ENCODE measurements at places on chromosomes 3 and 15. TPM values are rescaled to one million over a fixed set of nuclear protein-coding genes. Genes with fewer than 3 reads are reported as not detected.

- H3K36me3 ChIP-seq = no peaks in the 10 kb centered on the region
- DNase-seq = no peak
- no peak overlapping the region for H3K4me3 ChIP-seq
- H3K27me3 ChIP-seq = no peaks in the 10 kb centered on the region
- H3K27ac ChIP-seq = no peak overlapping the region
These were observed 100.9 kb upstream of the ROBO2 start for GRCh38 chr3:76938962-76939361.

DNA sequence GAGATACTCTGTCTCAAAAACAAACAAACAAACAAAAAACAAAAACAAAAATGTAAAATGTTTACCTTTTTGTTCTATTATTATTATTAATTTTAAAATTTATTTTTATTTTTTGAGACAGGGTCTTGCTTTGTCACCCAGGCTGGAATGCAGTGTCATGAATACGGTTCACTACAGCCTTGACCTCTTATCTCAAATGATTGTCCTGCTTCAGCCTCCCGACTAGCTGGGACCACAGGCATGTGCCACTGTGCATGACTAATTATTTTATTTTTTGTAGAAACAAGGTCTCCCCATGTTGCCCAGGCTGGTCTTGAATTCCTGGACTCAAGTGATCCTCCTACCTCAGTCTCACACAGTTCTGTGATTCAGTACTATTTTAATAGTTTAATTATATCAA is 5.7 kb upstream of the SLC25A26 start:
- H3K27ac ChIP-seq = no peak overlapping the region
- DNase-seq = no peak
- H3K4me3 ChIP-seq = no peak overlapping the region
- no peaks in the 10 kb centered on the region for H3K27me3 ChIP-seq

GRCh38 chr3:29754346-29754745 is 473.5 kb downstream of the RBMS3 start:
- no peaks in the 10 kb centered on the region for H3K27me3 ChIP-seq
- H3K27ac ChIP-seq = no peak overlapping the region

- no peak within 1 kb of the TSS for H3K4me3 ChIP-seq
- H3K27ac ChIP-seq = peak within 1 kb of the TSS; percentile 70
- no peaks in the 10 kb centered on the region for H3K36me3 ChIP-seq
- no peaks in the 10 kb centered on the region for H3K27me3 ChIP-seq
These were observed at the start of gene ACP3 for GRCh38 chr3:132317229-132317948. TSS of gene ACP3 (plus strand) at chr3:132317407. CDS start at chr3:132317457, 50 bp downstream.

GRCh38 chr3:42735019-42735418 is 32.4 kb upstream of the HHATL start:
- no peak overlapping the region for H3K4me3 ChIP-seq
- no peaks in the 10 kb centered on the region for H3K36me3 ChIP-seq

- no peak overlapping the region for H3K4me3 ChIP-seq
- no peak for DNase-seq
- no peaks in the 10 kb centered on the region for H3K4me1 ChIP-seq
- no peaks in the 10 kb centered on the region for H3K27me3 ChIP-seq
- no peak overlapping the region for H3K27ac ChIP-seq
- no peaks in the 10 kb centered on the region for H3K36me3 ChIP-seq
These were observed 166.0 kb upstream of the SATB1 start for GRCh38 chr3:18591120-18591519.

DNA sequence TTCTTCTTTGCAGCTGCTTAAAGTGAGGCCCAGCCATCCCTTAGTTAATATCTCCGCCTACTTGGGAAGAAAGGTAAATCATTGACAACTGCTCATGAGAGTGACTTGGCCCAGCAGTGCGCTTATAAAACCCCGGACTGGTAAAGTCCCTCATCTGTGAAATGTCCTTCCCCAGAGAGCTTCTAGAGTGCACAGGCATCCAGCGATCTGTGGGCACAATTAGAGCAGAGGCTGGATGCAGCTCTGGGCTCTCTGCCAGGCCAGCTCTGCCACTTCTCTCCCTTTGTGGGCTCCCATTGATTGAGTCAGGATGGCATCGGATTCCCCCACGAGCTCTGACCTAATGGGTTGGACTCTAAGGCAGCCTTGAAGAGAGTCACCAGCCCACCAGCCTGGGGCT is 219.0 kb upstream of the LINGO1 start:
- no peak overlapping the region for H3K4me3 ChIP-seq
- H3K36me3 ChIP-seq = no peaks in the 10 kb centered on the region
- H3K4me1 ChIP-seq = no peaks in the 10 kb centered on the region
- H3K27ac ChIP-seq = no peak overlapping the region
- H3K27me3 ChIP-seq = no peaks in the 10 kb centered on the region

GRCh38 chr15:62853114-62853840 is 189.3 kb upstream of the TPM1 start:
- no peak overlapping the region for H3K4me3 ChIP-seq
- H3K4me1 ChIP-seq = no peaks in the 10 kb centered on the region
- H3K27ac ChIP-seq = no peak overlapping the region
- H3K27me3 ChIP-seq = no peaks in the 10 kb centered on the region
- H3K36me3 ChIP-seq = no peaks in the 10 kb centered on the region

DNA sequence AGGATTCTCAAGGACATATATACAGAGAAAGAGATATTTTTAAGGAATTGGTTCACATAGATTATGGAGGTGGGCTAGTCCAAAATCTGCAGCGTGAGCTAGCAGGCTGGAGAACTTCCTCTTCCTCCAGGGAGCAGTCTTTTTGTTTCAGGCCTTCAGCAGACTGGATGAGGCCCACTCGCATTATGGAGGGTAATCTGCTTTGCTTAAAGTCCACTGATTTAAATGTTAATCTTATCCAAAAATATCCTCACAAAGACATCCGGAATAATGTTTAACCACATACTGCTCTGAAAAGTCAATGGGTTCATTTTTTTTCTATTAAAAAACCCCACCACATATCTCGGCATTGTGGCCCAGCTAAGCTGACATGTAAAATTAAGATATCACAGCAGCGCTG is 22.2 kb upstream of the NRROS start:
- no peaks in the 10 kb centered on the region for H3K36me3 ChIP-seq
- no peak overlapping the region for H3K27ac ChIP-seq
- H3K27me3 ChIP-seq = no peaks in the 10 kb centered on the region
- H3K4me3 ChIP-seq = no peak overlapping the region
- H3K4me1 ChIP-seq = peaks cover 2% of the 10 kb centered on the region

GRCh38 chr15:48087844-48088243 is 32.9 kb upstream of the SLC24A5 start:
- H3K4me1 ChIP-seq = no peaks in the 10 kb centered on the region
- no peak overlapping the region for H3K4me3 ChIP-seq
- H3K27ac ChIP-seq = no peak overlapping the region
- DNase-seq = no peak
- H3K36me3 ChIP-seq = no peaks in the 10 kb centered on the region

DNA sequence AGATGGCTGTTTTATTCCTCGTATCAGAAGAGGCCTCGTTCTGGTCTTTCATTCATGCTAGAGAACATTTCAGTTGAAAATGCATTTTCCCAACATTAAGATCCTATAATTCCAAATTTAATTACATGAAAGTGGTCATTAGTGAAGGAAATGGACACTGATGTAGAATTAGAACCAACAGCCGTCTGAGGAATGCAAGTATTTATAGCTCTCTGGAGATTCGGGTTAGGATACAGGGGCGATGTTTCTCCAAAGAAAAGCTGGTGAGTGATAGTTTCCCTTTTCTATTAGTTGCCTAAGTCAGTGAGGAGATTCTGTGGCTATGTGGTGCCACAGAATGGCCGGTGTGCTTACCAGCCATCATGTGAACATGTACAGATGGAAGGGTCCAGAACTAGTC is 109.0 kb upstream of the IL12A start:
- no peak overlapping the region for H3K4me3 ChIP-seq
- H3K27ac ChIP-seq = no peak overlapping the region
- H3K4me1 ChIP-seq = no peaks in the 10 kb centered on the region
- H3K27me3 ChIP-seq = no peaks in the 10 kb centered on the region
- H3K36me3 ChIP-seq = no peaks in the 10 kb centered on the region

GRCh38 chr15:77480859-77481633 is 60.4 kb downstream of the HMG20A start:
- H3K4me3 ChIP-seq = no peak overlapping the region
- DNase-seq = no peak
- no peaks in the 10 kb centered on the region for H3K27me3 ChIP-seq
- no peak overlapping the region for H3K27ac ChIP-seq
- no peaks in the 10 kb centered on the region for H3K4me1 ChIP-seq

BOC gene
- 33.6 TPM for total RNA-seq

RHOV gene
- total RNA-seq = 0.24 TPM

TRIM42 gene
- 21.4 TPM for total RNA-seq
